ENCODE measurements at places on chromosomes 1 and 21. TPM values are rescaled to one million over a fixed set of nuclear protein-coding genes. Genes with fewer than 3 reads are reported as not detected.

GRCh38 chr1:8226747-8227146, 91.2 kb upstream of the SLC45A1 start:
- DNase-seq: no peak

DNA sequence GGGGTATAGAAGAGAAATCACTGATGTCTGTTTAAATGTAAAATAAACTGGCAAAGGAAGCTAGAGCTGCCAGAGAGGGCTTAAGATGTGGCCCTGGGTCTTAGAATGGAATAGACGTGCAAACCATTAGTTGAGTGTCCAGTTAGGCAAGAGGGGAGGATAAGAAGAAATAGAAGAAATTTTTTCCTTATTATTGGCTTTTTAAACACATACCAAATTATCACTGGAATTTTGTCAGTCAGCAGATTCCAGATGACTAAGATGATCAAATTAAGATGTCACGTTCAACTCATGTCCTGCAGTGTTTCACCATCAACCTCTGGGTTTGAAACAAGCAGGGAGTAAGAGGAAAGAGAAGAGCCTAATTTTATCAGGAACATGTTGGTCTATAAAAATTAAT, 71.6 kb upstream of the C1orf21 start:
- no peak for DNase-seq

- DNase-seq: no peak
These were observed 14.9 kb downstream of the PLA2G2A start for GRCh38 chr1:19964542-19964941.

DNA sequence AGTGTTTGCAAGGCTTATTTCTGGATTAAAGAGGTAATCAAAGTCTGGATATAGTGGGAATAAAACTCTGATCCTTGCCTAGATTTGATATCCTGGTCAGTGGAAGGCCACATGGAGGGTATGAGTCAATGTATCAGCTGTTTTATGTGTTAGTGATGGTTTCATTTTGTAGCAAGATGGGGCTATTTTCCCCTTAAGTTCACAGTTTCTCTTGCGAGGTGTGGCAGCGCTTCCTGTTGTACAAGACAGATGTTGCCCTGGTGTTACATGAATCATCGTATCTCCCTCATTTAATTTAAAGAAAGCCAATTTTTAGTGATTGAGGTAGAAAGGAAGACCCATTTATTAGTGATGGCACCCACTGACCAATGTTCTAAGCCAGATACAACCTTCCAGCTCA, 220.2 kb downstream of the DUSP10 start:
- no peak for DNase-seq

GRCh38 chr21:34808569-34809204, 139.9 kb downstream of the CLIC6 start:
- DNase-seq: no peak

DNA sequence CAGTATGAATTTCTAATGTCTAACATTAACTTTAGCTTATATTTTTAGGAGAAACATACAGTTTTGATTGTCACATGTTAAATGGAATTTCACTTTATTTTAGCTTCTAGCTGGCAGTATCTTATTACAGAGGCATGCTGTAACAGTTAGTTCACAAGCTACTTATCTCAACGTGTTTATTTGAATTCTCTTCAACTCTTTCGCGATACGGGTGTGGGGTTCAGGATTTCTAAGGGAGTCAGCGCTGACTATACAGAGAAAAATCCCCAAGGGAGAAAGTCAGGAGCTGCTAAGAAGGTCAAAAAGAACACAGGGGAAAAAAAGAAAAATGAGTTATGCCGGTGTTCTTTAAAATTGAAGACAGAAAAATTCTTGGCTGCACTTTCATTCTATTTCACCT, 296.2 kb downstream of the VAV3 start:
- no peak for DNase-seq

DNA sequence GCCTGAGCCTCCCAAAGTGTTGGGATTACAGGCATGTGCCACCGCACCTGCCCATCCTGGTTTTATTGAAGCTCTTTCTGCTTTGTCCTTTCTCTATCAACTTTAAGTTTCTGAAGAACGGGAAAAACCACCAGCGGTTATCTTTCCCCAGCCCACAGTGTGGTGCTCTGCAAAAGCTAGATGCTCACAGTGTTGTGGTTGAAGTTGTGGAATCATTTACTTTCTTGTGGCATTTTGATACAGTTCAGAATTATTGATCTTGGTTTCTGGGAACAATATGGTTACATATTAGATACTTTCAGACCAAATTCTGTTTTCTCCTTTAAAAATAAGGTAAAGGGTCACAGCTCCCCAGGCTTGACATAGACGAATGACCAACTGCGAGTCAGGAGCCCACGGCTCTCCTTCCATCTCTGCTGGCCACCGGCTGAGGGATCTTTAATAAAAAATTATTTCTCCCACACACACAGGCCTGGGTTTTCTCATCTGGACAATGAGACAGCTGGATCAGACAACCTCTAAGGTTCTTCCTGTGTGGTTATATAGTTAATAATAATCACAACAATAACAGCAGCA, 385.3 kb downstream of the SETD4 start:
- no peak for DNase-seq

- no peak for DNase-seq
These were observed 377.7 kb upstream of the KAZN start for GRCh38 chr1:14220811-14221210.

DNA sequence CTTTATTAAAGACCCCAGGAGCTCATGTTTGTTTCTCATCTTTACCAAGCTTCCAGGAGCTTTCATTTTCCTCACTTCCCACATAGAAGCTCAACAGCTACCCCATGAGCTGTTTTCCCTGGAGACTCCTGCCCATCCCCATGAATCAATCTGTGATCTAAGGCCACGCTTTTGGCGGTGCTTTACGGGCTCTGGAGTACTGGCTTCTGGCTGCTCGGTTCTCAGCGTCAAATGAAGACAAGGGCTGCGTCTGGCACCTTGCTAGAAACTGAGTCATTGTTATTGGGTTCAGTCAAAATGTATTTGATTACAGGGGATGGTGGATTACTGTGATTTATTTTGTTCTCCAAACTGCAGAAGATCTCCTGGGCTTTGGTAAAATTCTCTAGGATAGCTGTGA, 39.9 kb downstream of the ACP6 start:
- no peak for DNase-seq

DNA sequence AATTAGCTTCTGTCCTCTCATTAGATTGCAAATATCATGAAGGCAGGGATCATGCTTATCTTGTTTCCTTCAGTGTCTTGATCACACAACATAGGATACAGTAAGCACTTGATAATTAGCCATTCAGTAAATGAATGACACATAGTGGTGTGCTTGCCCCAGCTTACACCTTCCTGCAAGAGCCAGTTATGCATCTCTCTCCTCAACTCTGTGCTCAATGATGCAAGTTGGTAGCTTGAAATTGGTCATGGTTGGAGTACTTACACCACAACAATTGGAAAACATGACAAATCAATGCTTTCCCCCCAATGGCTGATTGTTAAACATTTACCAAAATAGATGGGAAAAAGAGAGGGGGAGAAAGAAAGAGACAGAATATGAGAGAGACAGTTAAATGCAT, 129.2 kb downstream of the NUF2 start:
- no peak for DNase-seq

- DNase-seq: no peak
These were observed 17.3 kb downstream of the ENAH start for GRCh38 chr1:225635649-225636048.

DNA sequence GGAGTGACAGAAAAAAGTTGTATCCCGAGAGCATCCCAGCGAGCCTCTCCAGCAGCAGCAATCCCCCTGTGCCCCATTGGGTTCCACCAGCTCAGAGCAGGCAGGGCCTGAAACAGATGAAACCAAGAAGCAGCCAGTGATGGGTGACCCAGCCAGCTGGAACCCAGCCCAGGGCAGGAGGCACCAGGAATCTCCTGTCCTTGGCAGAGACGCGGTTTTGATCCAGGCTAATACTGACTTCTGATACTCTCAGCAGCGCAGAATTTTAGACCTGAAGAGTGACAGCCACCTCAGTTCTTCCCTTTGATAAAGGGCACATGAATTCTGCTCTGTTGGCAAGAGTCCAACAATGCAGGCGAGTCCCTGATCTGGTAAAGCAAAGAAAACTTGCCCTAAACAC, 11.4 kb upstream of the OLIG1 start:
- no peak for DNase-seq

DNA sequence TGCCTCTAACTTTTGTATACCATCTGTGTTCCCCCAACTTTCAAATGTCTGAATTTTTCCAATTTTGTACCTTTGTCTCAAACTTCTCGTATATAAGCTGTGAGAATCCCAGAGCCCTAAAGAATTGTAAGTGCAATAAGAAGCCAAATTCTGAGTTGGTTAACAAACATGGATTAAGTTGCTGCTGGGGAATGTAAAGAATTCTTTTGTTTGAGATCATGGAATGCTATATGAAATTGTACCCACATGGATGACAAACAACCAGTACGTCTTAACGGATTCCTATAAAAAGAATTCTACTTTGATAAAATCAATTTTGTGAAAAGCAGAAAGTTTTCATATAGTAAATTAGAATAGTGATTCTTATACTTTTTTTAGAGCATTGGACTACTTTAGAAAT, 72.4 kb upstream of the CYP2J2 start:
- DNase-seq: no peak

GRCh38 chr1:117076648-117077047, 16.5 kb downstream of the TTF2 start:
- DNase-seq: no peak

- DNase-seq: no peak
These were observed 121.1 kb downstream of the SIK1 start for GRCh38 chr21:43305811-43306311.

Gene TTC24
- 0.80 TPM for polyA plus RNA-seq

Gene ESPN
- polyA plus RNA-seq: 1.5 TPM

Gene GRIK3
- polyA plus RNA-seq: 0.50 TPM

Gene BACE2
- polyA plus RNA-seq: 34.3 TPM

All from hindlimb muscle (tissue), 1 donor.